ENCODE measurements at places on chromosomes 1 and 21. TPM values are rescaled to one million over a fixed set of nuclear protein-coding genes. Genes with fewer than 3 reads are reported as not detected.
A peak's percentile ranks its signal among the peaks of the same experiment; 100 is the strongest.

DNA sequence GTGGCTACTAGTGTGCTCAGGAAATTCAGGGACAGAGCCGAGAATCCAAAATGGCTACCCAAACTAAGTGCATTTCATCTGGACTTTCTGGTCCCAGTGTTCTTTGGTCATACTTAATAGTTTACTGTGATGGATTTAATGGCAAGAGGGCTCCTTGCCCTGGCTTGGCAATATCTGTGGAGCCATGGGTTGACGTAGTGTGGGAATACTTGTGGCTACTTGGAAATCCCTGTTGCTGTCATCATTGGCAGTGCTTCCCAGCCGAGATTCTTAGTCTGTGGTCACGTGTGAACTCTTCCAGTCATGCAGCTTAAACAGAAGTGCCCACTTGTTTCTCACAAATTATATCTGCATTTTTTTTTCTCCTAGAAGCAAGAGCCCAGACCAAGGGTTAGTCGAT, 198.9 kb downstream of the HS2ST1 start:
- H3K27me3 ChIP-seq = no peaks in the 10 kb centered on the region
- no peak overlapping the region for H3K27ac ChIP-seq
- no peak for DNase-seq
- peaks cover 21% of the 10 kb centered on the region for H3K4me1 ChIP-seq
- no peak overlapping the region for H3K4me3 ChIP-seq

DNA sequence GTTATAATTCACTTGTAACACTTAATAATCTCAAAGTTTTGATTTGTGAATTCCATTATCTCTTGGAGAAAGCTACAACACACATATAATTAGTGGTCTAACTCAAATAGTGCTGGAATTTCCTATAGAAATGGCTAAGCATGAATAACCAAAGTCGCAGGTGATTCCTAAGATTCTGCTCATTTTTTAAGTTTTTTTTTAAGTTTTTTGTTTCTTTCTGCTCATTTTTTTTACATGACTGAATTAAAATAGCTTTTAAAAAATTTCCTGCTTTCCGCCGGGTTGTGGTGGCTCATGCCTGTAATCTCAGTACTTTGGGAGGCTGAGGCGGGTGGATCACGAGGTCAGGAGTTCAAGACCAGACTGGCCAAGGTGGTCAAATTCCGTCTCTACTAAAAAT, 90.4 kb downstream of the APP start:
- no peaks in the 10 kb centered on the region for H3K27me3 ChIP-seq
- peaks cover 7% of the 10 kb centered on the region for H3K36me3 ChIP-seq

GRCh38 chr1:11443043-11443442, 35.9 kb upstream of the DISP3 start:
- H3K4me3 ChIP-seq = no peak overlapping the region
- no peak overlapping the region for H3K27ac ChIP-seq
- H3K36me3 ChIP-seq = no peaks in the 10 kb centered on the region
- H3K4me1 ChIP-seq = no peaks in the 10 kb centered on the region

DNA sequence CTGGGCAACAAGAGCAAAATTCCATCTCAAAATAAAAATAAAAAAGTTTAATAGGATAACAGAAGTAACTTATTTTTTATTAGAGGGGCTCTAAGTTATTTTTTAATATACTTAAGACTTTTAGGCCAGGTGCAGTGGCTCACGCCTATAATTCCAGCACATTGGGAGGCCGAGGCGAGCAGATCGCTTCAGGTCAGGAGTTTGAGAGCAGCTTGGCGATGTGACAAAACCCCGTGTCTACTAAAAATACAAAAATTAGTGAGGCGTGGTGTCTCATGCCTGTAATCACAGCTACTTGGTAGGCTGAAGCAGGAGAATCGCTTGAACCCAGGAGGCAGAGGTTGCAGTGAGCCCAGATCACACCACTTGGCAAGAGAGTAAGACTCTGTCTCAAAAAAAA, 180.5 kb upstream of the NR5A2 start:
- DNase-seq = no peak
- H3K27ac ChIP-seq = no peak overlapping the region
- no peaks in the 10 kb centered on the region for H3K27me3 ChIP-seq
- no peak overlapping the region for H3K4me3 ChIP-seq

GRCh38 chr21:34143685-34144182, 70.4 kb downstream of the MRPS6 start:
- no peak overlapping the region for H3K27ac ChIP-seq
- peaks cover 52% of the 10 kb centered on the region for H3K36me3 ChIP-seq
- H3K4me3 ChIP-seq = no peak overlapping the region
- peaks cover 26% of the 10 kb centered on the region for H3K4me1 ChIP-seq

PAQR7 gene
- 11.6 TPM for total RNA-seq

DNA sequence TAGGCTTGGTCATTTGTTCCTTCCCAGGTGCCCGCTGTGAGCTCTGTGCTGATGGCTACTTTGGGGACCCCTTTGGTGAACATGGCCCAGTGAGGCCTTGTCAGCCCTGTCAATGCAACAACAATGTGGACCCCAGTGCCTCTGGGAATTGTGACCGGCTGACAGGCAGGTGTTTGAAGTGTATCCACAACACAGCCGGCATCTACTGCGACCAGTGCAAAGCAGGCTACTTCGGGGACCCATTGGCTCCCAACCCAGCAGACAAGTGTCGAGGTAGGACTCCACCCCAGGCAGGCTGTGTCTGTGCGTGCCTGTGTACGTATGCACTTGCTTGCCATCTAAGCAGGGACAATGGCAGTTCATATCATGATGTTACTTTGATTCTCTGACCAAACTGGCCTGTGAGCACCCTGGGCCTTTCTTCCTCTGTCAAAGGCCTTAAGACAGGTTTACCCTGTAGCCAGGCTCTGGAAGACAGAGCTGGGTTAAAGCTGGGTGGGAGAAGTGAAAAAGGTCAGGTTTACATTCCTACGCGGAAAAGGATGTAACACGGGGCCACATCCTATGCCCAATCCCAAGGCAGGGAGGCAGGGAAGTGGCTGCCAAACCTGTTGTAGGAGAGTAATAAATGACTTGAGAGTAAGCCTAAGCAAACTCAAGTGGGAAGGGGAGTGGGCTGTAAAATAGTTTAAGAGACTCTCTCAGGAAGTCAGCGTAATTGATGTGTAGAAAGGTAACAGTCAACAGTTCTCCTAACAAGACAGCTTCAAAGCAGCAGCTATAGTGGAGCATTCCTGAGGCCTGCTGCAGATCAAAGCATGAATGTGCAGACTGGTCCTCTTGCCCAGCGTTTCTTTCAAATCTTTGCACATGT, 42.5 kb downstream of the LAMC2 start:
- no peaks in the 10 kb centered on the region for H3K27me3 ChIP-seq
- no peaks in the 10 kb centered on the region for H3K36me3 ChIP-seq
- peaks cover 20% of the 10 kb centered on the region for H3K4me1 ChIP-seq
- H3K4me3 ChIP-seq = no peak overlapping the region
- DNase-seq = peak; percentile 75

Measured in osteocyte (in vitro differentiated cells).